Pulmonary artery endothelial cell (primary cell): ENCODE measurements at places on chromosomes 1 and 21. TPM values are rescaled to one million over a fixed set of nuclear protein-coding genes. Genes with fewer than 3 reads are reported as not detected.

Gene TSPAN1
- total RNA-seq: 0.21 and 0.59 TPM in 2 replicates

Gene SLC9C2
- total RNA-seq: not detected in 2 replicates

Gene THEMIS2
- 3.7 and 4.1 TPM in 2 replicates for total RNA-seq

Gene CTSS
- 31.1 and 33.7 TPM in 2 replicates for total RNA-seq

Gene RNPEP
- 53.5 and 55.4 TPM in 2 replicates for total RNA-seq

Gene VANGL1
- 9.2 and 14.5 TPM in 2 replicates for total RNA-seq

Gene RIMKLA
- total RNA-seq: 0.04 and 0.07 TPM in 2 replicates

Gene DISC1
- 10.1 and 10.9 TPM in 2 replicates for total RNA-seq

Gene ACAP3
- 16.2 and 17.4 TPM in 2 replicates for total RNA-seq

GRCh38 chr1:112298558-112298957 is 97.5 kb upstream of the CTTNBP2NL start:
- peak; percentile 30 for DNase-seq

DNA sequence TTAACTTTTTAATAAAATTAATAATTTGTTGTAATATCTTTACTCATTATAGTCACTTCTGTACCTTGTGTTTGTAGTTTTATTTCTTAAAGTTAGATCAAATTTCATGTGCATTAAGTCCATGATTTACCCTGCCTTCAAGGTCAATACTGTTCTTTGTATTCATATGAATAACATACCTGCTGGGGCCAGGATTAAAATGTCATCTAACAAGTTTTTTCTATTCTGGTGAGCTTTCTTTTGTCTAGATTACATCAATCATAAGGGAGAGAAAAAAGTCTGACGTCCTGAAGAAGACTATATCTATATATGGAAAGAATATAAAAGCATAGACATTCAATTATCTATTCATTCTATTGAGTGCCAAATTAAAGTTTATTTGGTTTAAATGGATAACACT is 232.6 kb downstream of the COL11A1 start:
- no peak for DNase-seq

GRCh38 chr1:246617768-246618167 is 51.5 kb downstream of the CNST start:
- no peak for DNase-seq

DNA sequence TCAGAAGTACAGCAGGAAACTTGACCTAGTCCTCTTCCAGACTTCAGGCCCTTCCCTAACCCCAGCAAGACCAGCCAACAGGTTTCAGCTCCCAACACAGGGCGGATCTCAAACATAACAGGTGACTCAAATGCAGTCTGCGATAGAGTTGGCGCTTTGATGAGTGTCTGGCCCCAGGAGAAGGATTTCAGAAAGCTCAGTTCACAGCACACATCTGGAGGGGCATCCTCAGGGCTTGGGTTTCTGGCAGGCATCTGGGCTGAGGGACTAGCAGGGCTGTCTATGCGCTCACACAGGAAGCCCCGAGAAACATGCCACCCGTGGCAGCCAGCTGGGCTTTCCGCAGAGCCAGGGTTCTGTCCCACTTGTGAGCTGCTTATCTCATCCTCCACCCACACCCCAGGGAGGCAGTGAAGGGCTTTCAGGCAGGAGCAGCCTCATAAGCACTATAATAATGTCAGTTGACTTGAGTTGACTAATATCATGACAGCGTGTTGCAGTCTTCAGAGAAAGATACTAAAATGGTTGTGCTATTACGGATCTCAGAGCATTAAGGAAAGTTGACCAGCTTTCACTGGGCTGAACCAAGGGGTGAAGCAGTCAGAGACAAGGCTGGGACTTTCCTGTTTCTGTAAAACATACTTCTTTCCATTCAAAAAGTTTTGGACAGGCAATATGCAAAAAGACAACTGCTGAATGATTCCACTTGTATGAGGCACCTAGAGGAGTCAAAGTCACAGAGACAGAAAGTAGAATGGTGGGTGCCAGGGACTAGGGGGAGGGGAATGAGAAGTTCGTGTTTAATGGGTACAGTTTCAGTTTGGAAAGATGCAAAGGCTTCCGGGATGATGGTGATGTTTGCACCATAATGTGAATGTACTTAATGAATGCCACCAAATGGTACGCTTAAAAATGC is 233.0 kb upstream of the IRF2BP2 start:
- DNase-seq: no peak

DNA sequence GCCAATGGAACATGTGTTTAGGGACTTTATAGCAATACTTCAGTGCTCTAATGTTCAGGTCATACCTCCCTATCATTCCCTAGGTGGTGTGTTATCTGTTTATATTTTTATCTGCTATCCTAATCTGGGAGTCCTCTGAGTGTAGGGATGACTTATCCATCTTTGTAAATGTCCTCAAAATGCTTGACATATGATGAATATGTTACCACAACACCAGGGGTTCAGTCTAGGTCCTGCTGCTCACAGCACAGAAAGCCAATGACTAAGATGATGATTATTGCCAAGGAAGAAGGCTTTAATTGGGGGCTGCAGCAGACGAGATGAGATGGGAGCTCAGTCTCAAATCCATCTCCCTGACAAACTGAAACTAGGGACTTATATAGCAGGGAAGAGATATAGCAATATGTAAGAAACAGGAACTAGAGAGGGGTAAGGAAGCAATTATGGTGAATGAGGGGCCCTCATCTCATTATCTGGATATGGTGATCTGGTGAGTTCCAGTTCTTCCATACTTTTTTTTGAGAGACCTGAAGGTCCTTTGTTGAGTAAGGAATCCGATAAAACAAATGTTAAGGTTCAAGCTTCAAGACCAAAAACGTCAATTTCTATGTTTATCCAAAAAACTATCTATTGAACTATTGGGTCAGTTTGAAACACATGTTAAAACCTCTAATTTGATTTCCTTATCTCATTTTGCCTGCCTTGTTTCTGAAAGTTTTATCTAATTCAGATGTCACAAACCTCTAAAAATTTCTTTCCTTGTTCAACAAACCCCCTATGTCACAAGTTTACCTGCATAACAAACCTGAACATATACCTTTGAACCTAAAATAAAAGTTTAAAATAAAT is 256.7 kb upstream of the CACYBP start:
- DNase-seq: no peak

DNA sequence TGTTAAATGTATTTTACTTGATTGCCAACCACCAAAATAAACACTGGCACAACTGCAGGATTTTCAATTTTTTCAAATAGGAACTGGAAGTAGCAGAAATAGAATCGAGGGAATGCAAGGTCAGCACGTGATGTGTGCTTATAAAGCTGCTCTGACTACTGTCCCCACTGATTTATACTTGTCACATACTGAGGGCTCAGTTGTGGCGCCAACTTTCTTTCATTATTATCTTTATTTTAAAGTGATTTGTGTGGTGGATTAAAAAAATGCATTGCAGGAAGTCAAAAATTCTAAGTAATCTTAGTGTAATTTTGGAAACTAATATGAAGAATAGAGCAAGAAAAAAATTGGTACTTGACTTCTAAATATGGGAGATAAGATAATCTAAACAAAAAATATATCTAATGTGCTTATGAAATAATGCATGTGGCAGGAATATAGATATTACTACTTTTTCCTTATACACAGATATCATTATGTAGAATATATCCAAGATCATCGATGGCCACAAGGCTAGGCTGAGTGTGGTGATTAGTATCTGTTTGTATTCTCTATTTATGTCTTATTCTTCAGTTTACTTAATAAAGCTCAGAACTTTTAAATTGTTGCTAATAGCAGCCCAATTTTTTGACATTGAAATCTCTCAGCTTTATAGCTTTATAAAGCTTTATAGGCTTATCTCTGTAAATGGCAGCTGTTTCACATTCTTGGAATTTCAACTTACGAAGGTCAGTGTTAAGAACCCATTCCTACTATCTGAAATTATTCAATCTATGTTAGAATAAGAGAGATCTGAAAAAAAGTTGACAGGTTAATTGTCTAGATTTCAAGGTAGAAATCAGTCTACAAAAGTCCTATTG is 404.5 kb upstream of the ADAMTS5 start:
- no peak for DNase-seq

DNA sequence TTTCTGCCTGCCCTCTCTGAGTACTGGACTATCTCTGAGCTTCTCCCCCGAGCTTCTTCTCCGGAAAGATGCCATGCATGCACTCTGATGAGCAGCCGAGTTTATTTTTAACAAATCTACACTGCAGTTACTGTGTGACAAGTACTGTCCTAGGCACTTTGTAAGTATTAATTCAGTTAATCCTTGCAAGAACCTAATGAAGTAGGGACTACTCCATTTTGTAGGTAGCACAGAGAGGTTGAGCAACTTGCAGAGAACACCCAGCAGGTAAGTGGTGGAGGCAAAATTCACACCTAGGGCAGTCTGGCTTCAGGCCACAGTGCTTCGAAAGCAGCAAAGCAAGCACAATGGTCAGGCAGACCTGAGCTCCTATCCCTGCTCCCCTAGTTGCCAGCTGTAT is 3.8 kb upstream of the TAL1 start:
- no peak for DNase-seq

- no peak for DNase-seq
These were observed 486.3 kb downstream of the NEGR1 start for GRCh38 chr1:71796006-71796405.

- DNase-seq: no peak
These were observed 273.5 kb downstream of the FOXD2 start for GRCh38 chr1:47711184-47711847.

- DNase-seq: no peak
These were observed 231.3 kb downstream of the ADGRL2 start for GRCh38 chr1:82032068-82032467.

DNA sequence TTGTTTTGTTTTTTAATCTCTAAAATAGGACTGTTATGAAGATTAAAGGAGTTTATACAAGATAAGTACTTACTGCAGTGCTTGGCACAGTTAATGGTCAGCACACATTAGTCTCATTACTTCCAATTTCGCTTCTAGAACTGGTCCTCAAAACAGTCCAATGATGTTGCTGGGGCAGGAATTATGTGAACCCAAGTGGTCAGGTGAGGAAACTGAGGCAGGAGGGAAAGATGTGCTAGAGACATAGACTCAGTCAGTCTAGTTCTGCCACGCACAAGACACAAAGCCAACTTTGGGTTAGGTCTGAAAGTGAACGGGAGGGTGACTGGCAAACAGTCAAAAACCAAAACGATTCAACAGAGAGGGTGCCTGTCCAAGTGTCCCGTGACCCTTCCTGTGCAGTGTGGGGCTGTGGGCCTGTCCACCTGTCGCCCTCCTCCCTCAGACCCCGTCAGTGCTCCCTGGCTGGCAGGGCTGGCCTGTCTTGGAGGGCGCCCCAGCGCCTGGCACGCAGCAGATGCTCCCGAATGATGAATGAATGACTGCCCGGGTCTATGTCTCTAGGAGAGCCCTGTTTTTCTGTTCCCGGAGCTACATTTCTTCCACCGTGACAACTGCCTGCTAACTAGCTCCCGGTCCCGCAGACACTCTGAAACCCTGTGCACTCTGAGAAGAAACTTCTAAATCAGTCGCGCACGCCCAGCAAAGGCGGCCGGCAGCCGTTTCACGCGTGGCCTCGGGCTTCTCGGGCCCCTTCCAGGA is 2.4 kb downstream of the LRP8 start:
- DNase-seq: no peak

- DNase-seq: peak; percentile 81
These were observed 28.1 kb upstream of the SGIP1 start for GRCh38 chr1:66505671-66506392.

GRCh38 chr21:26165331-26165730 is 5.2 kb downstream of the APP start:
- DNase-seq: no peak

DNA sequence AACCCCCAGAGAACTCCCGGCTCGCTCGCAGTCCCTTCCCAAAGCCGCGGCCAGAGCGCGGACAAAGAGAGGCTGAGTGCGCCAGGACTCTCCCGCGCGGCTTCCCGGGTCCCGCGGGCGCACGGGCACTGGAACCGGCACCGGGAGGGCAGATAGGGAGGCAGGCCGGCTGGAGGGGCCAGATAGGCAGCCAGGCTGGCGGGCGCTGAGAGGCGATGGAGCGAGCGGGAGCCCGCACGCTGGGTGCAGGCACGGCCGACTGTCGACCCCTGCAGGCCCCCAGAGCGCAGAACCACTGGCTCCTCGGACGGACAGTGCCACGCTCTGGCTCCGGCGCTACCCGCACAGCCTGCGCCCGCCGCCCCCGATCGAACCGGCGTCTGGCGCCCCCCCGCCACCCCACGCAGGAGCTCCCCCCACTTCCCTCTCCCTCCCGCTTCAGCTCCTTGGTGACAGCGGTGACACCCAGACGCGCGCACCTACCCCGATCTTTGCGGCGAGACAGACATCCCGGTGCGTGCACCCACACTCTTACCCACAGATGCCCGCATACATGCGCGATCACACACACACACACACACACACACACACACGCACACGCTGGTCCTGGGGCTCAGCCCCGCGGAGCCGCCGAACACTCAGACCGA is 534 bp downstream of the SLC6A9 start:
- DNase-seq: no peak

GRCh38 chr1:152148051-152148450 is 11.0 kb downstream of the RPTN start:
- DNase-seq: no peak

DNA sequence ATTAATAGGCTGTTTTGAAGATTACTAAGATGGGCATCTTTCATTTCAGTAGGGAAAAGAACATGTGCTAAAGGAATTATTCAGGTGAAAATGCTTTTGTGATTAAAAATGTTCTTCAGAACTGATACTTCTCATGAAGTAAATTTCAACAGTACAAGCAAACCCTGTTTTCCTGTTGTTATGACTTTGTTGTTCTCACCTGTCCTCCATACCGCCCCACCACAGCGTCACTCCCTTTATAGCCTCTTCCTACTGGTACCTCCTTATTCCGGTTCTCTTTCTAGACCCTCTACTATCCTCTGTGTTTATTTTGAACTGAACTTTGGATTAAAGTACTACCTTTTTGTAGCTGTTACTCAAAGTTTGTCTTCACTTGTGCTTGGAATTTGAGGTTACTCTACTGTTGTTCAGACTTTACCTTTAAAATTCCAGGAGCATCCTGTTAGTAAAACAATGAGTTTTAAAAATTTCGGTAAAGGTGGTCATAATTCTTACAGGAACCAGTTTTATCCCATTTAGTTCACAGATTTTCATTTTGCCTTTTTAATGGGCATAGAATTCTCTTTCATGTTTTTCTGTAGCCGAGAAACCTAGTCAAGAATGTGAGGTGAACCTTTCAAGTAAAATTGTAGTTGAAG is 10.9 kb downstream of the CNST start:
- DNase-seq: no peak

- no peak for DNase-seq
These were observed 31.6 kb upstream of the UBE2U start for GRCh38 chr1:64171797-64172281.

DNA sequence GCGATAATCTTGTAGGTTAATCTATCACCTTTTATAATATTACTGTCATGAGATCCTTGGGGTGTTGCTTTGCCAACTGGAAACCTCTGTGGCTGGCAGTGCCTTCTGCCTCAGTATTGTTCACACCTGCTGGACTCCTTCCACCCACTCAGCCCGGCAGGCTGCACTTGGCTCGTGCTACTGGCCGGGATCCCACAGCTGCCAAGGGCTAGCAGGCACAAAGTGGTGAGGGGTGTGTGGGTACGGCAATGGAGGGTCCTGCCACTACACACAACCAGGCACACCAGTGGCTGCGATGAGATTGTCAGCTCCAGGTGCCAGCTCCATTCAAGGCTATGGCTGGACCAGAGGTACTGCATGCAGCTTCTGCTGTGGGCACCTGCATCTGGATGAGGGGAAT is 191.2 kb upstream of the LYPLAL1 start:
- no peak for DNase-seq

- DNase-seq: no peak
These were observed 7.5 kb upstream of the HSD11B1 start for GRCh38 chr1:209697126-209697525.

GRCh38 chr1:235375919-235376605 is 8.8 kb downstream of the TBCE start:
- no peak for DNase-seq

GRCh38 chr1:108097018-108097417 is 103.1 kb downstream of the SLC25A24 start:
- DNase-seq: no peak

GRCh38 chr21:28696844-28697410 is 295.8 kb downstream of the LTN1 start:
- no peak for DNase-seq
